ENCODE measurements at places on chromosomes 12 and 14. TPM values are rescaled to one million over a fixed set of nuclear protein-coding genes. Genes with fewer than 3 reads are reported as not detected.
A peak's percentile ranks its signal among the peaks of the same experiment; 100 is the strongest.

DNA sequence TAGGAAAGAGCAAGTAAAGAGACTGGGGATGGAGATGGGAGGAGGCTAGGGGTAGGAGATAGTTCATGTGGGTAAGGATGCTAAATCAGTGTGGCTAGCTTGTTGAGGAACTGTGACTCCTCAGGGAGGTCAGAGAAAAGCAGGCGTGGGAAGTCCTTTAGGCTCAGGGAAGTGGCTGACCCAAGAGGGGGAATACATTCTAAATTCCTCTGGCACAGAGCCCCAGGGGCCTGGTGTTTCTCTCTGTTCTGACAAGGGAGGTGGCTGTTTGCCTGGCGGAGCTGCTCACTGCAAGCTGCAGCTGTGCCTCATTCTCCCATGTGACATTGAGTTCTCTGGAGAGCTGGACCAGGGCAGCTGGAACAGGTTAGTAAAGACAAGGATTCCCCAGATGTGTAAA is 152.2 kb upstream of the SLC38A2 start:
- DNase-seq = no peak

The PTGES3 gene
- total RNA-seq = 212 TPM

DNA sequence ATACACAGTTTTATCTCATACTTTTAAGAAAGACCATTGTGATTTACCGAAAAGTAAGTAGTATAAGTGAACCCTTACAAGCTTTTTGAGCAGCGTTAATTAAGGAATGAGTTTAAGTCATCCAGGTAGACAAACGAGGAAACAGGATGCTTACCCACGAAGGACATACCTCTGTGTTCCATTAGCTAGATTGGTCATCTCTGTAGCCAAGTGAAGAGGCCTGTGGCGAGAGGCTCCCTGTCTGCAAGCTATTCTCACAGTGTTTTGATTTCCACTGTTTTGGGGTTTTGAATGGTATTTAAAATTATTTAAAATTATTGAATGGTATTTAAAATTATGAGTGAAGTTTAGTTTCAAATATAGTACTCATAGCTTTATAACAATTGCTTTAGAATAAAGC is 342.1 kb upstream of the RGS6 start:
- no peak for DNase-seq

GRCh38 chr12:91140026-91140931 is 29.0 kb upstream of the LUM start:
- DNase-seq = no peak

- no peak for DNase-seq
Observed at GRCh38 chr12:28180786-28181185, 9.5 kb upstream of the CCDC91 start.

The KRT7 gene
- 2,511 TPM for total RNA-seq

The PGF gene
- total RNA-seq = 4.4 TPM

DNA sequence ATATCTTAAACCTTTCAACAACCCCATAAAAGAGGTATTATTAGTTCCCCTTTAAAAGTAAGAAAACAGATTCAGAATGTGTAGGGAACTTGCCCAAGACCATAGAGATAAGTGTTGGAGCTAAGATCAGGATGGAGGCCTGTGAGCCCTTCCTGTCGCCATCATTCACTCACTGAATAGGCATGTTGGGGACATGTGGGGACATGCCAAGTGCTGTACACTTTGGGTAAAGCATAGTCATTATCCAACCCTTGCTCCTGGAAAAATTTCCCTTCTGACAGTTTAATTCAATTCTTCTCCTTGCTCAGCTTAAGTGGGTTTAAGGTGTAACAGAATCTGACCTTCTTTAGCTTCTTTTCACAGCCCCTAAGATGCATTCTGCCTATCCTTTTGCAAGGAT is 28.0 kb upstream of the C12orf42 start:
- no peak for DNase-seq

The FITM1 gene
- total RNA-seq = 0.55 TPM

GRCh38 chr12:7555752-7556151 is 52.2 kb upstream of the CD163 start:
- no peak for DNase-seq

The ACIN1 gene
- total RNA-seq = 229 TPM

The GPR65 gene
- 1.3 TPM for total RNA-seq

The SERPINA10 gene
- not detected for total RNA-seq

The CDKN3 gene
- total RNA-seq = 2.4 TPM

DNA sequence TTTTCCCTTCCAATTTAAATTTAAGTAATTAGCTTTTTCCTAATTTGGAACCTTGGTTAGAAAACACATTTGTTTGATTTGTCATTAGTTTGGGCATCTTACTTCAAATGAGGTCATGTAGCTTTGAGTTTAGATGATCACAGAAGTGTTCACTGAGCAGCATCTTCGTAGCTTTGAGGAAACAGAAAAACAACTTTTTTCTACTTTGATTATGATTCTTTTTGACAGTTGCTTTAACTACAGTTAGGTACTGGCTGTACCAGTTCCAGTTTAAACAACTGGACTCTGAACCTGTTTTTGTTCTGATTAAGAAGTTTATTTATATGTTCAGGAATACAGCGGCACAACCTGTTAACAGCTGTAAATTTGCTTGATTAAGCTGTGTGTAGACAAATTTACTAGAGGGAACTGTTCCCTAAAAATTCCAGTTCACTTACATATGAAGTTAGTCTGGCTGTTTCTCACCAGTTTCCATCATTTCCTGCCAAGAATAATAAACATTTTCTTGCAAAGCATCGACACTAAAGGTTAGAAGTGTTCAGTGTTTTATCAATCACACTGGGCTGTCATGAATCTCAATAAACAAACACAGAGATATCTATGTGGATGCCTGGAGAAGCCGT is 191.9 kb downstream of the RAD51B start:
- DNase-seq = no peak

The ACOT4 gene
- 4.7 TPM for total RNA-seq

- no peak for DNase-seq
Observed at GRCh38 chr12:94204499-94205247, 56.3 kb downstream of the PLXNC1 start.

- DNase-seq = no peak
Observed at GRCh38 chr12:128581321-128581761, 242.4 kb downstream of the SLC15A4 start.

DNA sequence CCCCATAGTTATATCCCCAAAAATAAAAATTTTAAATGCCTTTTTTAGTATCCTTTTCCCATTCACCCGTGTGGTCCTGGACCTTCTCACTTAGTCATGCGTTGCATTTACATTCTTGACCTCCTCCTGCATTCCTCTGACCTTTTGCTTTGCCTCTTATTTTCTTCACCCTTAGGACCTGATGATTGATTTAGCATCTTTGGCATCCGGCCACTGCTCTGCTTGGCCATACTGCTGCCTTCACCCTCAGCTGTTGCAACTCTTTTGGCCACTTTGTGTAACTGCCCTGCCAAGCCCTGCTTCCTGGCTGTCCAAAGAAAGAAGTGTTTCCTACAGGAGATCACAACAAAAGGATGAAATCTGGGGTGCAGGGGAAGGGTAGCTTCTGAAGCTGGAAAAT is 48.8 kb upstream of the SLC38A4 start:
- no peak for DNase-seq

The TM9SF1 gene
- 42.9 TPM for total RNA-seq

DNA sequence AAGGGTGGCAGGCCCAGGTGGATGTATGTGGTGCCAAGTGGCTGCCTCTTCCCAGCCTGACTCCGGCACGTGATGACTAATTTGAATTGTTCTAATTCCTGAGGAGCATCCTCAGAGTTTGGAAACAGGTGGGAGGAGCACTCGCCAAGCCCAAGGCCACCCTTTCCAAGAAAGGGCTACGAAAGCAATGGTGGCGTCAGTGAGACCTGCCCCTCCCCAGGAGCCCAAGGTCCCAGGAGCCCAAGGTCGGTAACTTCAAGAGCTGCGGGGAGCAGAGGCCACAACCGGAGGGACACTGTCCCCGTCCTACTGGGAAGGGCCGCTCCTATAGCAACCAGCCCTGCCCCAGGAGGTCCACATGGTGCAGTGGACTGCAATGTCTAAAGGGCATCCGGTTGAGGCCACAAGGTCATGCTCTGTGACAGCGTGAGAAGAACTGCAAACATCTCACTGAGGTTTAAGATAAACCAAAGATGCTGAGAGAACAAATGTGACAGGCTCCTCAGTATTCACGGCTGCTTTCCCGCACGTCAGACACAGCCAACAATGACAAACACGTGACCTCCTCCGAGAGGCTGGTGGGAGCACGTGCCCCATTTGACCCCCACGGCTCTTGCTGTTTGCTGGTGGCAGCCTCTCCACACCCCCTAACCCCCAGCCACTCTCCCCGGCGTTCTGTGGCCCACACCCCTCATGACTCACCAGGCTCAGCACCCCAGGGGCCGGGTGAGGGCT is 79.6 kb downstream of the ITPK1 start:
- DNase-seq = no peak

The CNTN1 gene
- total RNA-seq = 11.7 TPM

The BRF1 gene
- total RNA-seq = 48.7 TPM

DNA sequence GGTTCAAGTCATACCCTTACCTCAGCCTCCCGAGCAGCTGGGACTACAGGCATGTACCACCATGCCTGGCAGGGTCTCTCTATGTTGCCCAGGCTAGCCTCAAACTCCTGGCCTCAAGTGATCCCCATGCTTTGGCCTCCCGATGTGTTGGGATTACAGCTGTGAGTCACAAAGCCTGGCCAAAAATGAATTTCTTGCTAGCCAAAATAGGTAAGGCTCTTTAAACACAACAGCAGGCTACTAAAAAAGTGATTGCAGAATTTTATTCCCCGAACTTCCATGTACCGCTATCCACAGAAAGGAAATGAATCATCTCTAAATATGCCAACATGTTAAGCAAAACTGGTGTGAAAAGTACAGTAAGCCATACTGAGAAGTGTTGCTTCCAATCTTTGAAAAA is 50.6 kb downstream of the WDHD1 start:
- DNase-seq = no peak

DNA sequence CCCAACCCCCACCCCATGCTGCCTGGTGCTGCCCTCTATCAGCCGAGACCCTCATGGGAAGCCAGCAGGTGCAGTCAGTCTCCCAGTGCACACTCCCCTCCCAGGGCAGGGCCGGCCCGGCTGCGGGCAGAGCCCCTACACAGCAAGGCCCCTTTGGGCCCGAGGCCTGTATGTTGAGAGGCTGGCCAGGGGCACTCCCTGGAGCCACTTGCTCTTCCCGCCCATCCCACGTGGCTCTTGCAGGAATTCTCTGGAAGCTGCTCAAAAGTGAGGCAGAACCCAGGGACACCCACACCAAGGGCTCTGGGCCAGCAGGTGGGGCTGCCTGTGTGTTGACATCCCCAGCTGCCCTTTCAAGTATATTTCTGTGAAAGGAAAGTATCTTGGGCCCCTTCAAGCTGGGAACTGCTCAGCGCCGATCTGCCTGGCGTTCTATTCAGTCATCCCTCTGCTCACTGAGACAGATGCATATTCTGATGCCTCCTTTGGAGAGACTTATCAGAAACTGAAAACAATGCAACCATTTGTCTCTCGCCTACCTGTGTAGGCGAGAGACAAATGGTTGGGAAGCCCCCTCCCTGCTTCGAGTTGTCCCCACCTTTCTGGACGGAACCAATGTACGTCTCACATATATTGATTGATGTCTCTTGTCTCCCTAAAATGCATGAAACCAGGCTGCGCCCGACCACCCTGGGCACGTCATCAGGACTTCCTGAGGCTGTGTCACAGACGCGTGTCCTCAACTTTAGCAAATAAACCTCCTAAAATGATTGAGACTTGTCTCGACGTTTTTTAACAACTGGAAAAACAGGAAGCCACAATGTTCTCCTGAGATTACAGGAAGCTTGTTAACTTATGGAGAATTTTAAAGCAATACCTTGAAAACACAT is 6.0 kb downstream of the GPR132 start:
- no peak for DNase-seq

GRCh38 chr12:69313209-69313608 is 35.0 kb upstream of the LYZ start:
- DNase-seq = no peak

GRCh38 chr12:20439626-20440025 is 71.3 kb downstream of the PDE3A start:
- DNase-seq = no peak

The ASCL1 gene
- not detected for total RNA-seq

DNA sequence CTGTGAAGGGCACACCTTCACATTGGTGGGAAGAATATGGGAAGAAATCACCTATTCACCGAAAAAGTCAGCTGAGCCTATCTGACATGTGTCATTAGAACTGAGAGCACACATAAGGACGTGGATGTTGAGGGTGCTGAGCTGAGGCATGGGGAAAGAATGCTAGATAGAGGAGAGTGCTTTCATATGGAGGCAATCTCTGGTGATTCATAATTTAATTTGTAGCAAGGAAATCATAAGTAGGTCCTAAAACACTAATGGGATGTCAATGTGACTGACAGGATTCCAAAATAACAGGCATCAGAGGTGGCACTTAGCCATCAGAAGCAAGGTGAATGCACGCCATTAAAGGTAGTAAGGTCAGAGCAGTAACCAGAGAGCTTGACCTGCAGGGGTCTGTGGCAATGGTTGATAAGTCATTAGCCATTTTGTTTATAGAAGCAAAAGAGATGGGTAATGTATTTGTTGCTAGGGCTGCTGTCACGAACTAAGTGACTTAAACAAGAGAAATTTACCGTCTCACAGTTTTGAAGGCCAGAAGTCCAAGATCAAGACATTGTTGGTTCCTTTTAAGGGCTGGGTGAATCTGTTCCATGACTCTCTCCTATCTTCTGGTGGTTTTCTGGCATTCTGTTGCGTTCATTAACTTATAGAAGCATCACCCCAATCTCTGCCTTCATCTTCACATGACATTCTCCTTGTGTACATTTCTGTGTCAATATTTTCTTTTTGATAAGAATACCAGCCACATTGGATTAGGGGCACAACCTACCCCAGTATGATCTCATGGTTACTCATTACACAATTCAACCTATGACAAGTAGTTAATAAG is 69.3 kb downstream of the ANKS1B start:
- no peak for DNase-seq

GRCh38 chr14:76753541-76754198 is 7.6 kb upstream of the VASH1 start:
- no peak for DNase-seq

The KRT80 gene
- 4.6 TPM for total RNA-seq

DNA sequence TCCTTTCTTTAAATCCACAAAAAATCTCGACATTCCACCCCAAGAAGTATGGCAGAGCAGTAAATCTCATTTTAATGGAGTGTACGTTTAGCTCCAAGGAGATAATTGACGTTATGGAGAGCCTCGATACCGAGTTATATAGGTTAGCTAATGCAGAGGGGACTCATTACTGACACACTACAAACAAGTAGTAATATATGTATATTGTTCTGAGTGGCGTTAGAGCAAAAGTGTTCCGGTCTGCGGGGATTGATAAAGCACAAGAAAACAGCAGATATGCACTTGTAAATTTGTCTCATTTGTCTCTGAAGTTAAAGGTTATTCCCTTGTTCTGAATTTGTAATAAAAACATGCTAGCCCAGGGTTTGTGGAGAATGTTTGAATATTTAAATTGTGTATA is 84.1 kb downstream of the BCL11B start:
- DNase-seq = no peak

DNA sequence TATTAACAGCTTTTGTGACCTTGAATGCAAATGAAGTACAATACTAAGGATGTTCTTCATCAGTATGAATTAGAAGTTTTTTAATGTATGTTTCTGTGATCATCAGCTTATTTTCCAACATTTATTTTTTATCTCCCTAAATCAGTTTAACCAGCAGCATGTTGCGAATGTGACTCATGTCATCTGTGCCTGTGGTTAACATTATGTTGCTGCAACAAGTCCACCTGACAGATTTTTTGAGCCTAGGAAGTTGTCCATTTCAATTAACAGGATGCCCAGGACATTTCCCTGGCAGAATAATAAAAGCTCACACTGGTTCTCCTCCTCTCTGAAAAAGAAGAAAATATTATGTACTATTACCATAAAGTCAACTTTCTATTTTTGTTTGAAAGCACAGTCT is 155.5 kb downstream of the SYT1 start:
- no peak for DNase-seq

- DNase-seq = peak; percentile 98
Observed at GRCh38 chr12:109097435-109098182, at the start of gene UNG. UNG (plus strand) TSS chr12:109097597; CDS start chr12:109097680, 83 bp downstream.

Data from ureter (tissue), 1 donor.